Stimulated activated CD4-positive, alpha-beta T cell treated with anti-CD3 and anti-CD28 coated beads, TNF-alpha, amount 100 ng/mL, for 4 hours (primary cell): ENCODE measurements at places on chromosomes 4 and X.

GRCh38 chrX:130103605-130104004 lies 6.7 kb downstream of the ELF4 start:
- no peak for DNase-seq

GRCh38 chr4:111807576-111807975 lies 337.7 kb upstream of the FAM241A start:
- no peak for DNase-seq

DNA sequence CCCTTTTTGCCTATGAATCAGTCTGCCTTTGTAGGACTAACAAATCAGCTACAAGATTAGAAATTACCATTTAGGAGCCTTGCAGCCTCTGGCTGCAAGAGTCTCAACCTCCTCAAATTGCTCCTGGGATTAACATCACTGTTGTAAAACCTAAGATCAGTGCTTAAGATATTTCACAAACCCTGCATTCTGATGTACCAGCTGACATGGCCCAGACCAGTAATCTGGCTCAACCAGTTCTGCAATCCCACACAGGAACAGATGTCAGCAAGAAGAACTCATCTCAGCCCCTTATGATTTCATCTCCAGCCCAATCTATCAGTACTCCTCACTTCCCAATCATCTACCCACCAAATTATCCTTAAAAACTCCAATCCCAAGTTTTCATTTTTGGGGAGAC lies 32.5 kb upstream of the AADAT start:
- DNase-seq = no peak

DNA sequence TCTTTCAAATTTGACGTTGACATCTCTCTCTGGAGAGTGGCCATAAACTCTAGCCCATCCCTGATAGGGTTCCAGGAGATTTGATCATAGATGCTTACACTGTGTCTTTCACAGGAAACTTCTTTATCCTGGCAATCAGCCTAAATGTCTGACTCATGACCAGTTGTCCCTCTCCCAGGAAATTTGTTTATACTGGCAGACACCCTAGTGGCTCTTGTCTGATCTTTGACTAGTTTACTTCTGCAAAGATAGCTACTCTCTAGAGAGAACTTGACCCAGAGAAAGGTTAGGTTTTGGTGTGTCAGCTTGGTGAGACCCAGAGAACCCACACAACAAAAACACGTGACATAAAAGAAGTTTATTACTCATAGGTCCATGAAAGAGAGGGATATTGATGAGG lies 509.8 kb downstream of the CENPC start:
- DNase-seq = no peak

DNA sequence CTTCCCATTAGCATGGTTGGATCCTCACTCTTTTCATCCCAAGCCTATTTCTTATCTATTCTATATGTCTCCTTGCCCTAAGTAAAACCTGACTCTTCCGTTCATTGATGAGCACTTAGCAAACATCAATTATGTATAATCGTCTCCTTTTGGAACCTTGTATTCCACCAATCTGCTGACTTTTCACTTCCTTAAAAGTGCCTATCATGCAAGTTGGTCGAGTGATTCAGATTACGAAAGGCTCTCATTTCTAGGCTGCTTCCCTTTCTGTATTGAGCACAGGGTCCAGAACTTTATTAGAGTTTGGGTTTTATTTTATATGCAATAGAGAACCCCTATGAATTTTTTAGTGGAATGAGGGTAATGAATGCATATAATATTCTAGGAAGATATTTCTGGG lies 27.1 kb upstream of the ALB start:
- no peak for DNase-seq

GRCh38 chr4:24896056-24896455 lies 16.8 kb downstream of the CCDC149 start:
- DNase-seq = no peak

DNA sequence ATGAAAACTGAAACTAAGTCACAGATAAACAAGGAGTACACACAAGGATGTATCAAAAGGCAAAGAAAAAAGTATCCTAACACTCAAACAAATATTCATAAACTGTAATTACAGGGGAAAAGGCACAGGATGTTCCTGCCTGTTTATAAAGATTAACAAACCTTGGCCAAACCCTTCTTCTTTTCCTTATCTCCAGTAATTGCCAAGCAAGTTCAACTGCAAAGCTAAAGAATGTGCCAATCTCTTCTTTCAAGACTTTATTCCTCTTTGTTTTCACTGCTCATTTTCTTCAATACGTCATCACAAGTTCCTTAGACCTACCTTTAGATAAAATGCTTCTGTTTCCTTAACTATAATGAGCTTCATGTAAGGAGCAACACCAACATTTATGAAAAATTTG lies 171.2 kb downstream of the AMELX start:
- no peak for DNase-seq
